ENCODE measurements at places on chromosomes 12 and 14.
A peak's percentile ranks its signal among the peaks of the same experiment; 100 is the strongest.

DNA sequence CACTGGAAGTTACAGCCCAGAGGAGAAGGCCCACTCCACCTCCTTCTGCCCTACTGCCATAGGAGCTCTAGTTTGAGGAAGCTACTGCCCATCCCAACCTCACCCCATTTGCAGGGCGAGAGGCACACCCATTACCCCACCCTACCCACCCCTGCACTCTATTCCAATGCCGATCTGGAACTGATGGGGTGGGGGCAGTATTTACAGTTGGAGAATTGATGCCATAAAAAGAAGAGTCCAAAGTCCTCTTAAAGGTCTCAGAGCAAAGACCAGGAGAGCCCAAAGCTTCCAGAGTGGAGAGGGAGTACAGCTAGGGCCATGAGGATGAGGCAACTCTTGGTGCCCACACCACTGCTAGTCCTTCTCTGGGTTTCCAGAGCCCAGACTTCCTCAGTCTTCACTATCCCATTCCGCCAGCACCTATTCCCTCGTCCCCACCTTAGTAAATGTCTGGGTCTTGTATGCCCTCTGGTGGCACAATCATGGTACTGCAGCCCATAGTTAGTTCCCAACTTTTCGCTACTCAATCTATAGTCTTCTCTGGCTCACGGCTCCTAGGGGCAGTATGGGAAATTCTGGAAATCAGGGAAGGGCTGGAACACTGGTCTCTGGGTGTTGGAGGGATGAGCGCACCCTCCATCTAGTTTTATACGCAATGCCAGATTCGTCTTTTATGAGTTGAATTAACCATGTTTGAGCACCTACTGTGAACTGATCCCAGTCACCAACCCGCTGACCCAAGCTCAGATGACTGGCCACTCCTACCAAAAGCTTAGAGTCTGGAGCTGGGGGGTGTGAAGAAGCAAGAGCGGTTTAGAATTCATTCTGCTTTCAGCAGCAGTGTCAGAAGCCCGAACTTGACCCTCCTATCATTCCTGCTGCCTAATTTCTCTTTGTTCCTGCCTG lies 6.9 kb upstream of the ADCY6 start:
- peak; percentile 75 for DNase-seq

DNA sequence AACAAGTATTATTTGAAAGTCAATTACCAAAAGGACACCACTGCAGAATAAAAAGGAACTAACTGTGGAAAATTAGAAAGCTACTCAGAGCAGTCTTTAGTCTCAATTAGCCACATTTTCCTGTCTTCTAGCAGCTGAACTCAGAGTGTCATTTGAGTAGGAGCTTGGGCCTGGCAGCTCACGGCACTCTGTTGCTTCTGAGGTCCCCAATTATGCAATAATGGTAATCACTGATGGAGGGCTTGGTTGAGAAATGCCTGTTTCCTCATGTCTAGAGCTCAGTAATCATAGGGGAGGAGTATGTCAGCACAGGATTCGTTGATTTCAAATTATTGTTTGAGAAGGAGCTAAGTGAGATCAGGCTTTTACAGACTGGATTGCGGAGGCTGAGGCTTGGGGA lies 108.6 kb downstream of the VRK1 start:
- DNase-seq = no peak

DNA sequence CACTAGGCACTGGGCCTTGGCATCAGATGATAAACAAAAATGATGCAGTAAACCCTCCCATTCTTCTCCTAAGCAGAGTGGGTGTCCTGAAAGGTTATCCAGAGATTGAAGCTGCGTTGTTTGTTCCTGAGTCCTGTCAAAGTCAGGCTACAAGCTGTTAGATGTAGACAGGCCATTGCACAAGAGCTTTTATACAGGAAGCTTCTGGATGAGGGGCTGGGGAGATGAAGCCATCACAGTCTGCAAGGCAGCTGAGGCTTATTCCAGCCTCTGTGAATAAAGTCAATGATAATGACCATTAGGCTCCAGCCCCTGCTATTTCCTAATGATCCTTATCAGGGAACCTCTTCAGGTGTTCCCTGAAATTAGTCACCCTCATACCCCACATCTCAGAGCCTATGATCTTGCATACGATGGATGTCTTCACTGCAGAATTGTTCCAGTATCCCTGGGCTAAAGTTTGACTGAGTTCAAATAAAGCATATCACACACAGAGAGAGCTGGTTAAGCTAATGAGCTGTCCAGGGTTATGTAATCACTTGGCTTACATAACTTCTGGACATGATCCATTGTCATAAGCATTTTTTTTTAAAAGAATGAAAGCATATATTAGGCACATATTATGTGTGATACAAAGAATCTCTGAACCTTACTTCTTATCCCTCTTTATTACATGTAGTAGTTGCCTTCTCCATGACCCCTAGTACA lies 337.1 kb upstream of the OR4E1 start:
- DNase-seq = no peak

GRCh38 chr14:96519970-96520369 lies 17.8 kb downstream of the PAPOLA start:
- DNase-seq = no peak

DNA sequence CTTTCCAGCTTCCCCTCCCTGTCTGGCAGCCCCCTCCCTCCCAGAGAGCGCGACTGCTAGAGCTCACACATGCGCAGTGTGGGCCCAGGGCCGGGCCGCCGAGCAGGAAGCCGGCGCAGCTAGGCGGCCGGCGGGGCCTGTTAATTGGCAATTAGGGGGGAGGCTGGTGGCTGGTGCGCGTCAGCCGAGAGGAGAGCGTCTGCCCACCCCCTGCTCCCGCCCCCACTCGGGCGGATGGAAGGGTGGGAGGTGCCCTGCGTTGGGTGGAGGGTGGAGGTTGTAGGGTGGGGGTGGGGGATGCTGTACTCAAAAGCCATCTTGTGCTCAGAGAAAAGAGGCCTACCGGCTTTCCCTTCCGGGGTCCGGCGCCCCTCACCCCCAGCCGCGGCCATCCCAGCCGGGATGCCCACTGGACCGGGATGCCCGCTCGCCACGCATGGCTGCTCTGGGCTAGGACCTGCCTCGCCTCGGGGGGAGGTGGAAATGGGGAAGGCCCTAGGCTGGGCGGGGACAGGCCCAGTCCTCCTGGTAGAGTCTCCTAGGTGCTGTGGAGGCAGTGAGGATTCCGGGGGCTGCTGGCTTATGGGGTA lies 9.2 kb downstream of the HOXC8 start:
- peak; percentile 33 for DNase-seq

DNA sequence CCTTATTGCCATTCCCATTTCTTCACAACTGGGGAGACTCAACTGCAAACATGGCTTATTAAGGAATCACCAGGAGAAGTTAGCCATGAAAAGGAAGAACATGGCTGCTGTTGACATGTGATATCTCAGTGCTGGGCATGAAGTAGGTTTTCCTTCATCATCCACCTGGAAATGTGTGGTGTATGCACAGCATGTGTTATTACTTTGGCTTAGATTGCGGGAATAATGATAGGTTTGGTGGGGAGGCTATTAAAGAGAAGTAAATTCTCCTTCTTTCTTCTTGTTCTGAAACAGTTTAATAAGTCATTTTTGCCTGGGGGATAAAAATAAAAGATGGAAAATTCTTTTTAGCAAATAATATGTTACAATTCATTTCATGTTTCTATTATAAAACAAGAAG lies 23.7 kb upstream of the CLEC14A start:
- DNase-seq = no peak

DNA sequence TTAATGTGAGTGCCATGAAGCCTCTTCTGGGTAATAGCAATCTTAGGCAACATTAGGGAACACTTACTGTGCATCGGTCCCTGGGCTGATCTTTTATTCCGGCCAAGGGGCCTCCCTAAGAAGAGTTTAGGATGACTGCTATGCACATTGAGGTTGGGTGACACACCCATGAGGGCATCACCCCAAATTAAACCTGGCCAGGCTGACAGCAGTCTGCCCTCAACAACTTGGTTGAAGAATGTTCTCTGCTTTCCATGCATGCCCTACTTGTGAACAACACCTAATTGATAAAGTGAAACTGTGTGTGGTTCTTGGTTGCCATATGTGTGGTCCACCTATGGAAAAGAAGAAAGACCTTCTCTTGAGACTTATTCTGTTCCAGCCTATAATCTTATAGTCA lies 1098.0 kb downstream of the BCL11B start:
- no peak for DNase-seq

DNA sequence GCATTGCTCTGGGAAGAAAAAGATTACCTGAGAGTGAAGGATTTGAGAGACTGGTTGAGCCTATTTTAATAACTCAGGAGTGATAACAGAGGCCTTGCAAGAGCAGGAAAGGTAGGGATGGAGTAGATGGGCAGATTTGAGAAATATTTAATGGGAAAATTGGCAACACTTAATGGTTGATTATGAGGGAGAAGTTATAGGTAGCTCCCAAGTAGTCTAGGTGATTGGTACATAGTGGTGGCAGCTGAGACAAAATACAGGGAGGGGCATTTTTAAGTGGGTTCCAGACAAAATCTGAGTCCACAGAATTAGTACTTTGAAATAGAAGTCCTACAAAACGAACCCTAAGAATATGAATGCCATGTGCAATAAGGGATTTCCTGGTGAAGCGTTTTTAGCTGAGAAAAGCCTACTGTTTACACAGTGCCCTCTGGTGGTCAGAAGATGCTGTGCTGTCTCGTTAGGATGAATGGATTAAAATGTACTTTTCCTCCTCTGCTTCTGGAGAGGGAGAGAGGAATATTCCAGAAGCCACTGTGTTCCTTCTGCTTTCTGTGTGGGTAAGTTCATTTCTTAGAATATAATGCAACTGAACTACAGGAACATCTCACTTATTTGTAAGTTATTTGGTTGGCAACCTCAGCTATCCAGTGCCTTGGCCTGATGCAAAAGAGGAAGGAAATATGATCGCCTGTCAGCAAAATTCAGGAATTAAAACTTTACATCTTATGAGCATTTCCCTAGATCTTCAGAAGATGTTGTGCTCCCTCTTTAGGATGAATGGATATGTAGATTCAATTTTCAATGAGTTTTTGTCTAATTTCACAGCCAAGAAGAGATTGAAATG lies 6.5 kb downstream of the ZBTB1 start:
- peak; percentile 73 for DNase-seq

- peak; percentile 92 for DNase-seq
Observed at GRCh38 chr12:25195056-25195971, at the start of the genes DNAI7 and ETFRF1. Gene DNAI7 (minus strand): TSS chr12:25195160. CDS start chr12:25195078, 82 bp downstream. Gene ETFRF1 (plus strand): TSS chr12:25195237. CDS start chr12:25203957, 8,720 bp downstream.

GRCh38 chr12:90999527-90999926 lies 5.2 kb downstream of the EPYC start:
- peak; percentile 34 for DNase-seq

GRCh38 chr14:33551963-33552362 lies 398.9 kb downstream of the EGLN3 start:
- no peak for DNase-seq

- DNase-seq = peak; percentile 62
Observed at GRCh38 chr14:67815573-67816225, 691 bp downstream of the ZFYVE26 start.

GRCh38 chr12:69779928-69780327 lies 41.3 kb downstream of the RAB3IP start:
- DNase-seq = peak; percentile 10

- DNase-seq = no peak
Observed at GRCh38 chr12:71492604-71493003, 53.0 kb downstream of the LGR5 start.

DNA sequence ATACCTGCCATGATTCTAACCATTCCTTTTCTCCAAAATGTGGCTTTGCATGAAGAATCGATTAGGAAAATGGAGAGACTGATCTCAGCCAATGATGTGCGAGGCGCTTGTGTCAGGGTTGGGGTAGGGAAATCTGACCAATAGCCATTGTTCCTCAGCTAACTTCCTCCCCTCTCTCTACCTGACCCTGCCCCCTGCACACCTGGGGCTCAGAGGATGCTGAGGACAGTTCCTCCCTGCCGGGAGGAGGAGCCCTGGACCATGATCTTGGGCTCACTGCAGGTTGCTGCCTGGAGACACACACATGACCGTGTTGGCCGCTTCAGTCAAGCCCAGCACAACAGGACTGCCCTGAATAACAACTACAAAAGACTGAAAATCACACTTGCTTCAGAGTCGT lies 119.8 kb upstream of the SFSWAP start:
- DNase-seq = no peak

GRCh38 chr14:105701456-105702274 lies 175.3 kb downstream of the TMEM121 start:
- DNase-seq = no peak

DNA sequence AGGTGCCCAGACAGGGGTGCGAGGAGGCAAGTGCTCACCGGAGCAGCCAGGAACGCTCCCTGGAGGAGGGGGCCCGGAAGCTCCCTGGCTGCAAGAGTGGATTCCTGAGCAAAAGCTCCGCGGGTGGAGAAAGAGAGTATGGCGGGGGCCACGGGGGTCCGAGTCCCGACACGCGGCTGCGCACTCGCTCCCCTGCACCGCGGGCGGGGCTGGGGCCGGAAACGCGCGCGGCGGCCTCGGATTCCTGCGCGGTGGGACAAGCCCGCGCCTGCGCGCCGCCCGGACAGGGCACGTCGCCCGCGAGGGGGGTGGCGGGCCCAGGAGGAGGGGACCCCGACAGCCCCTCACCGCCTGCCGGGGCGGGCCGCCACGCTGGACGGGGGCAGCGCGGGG lies 27.8 kb upstream of the GPR132 start:
- DNase-seq = peak; percentile 58

- no peak for DNase-seq
Observed at GRCh38 chr12:13085968-13086686, 17.3 kb downstream of the GSG1 start.

- DNase-seq = no peak
Observed at GRCh38 chr12:40597133-40597532, 95.1 kb upstream of the CNTN1 start.

GRCh38 chr12:52074971-52075724 lies 4.4 kb upstream of the SMIM41 start:
- peak; percentile 28 for DNase-seq

DNA sequence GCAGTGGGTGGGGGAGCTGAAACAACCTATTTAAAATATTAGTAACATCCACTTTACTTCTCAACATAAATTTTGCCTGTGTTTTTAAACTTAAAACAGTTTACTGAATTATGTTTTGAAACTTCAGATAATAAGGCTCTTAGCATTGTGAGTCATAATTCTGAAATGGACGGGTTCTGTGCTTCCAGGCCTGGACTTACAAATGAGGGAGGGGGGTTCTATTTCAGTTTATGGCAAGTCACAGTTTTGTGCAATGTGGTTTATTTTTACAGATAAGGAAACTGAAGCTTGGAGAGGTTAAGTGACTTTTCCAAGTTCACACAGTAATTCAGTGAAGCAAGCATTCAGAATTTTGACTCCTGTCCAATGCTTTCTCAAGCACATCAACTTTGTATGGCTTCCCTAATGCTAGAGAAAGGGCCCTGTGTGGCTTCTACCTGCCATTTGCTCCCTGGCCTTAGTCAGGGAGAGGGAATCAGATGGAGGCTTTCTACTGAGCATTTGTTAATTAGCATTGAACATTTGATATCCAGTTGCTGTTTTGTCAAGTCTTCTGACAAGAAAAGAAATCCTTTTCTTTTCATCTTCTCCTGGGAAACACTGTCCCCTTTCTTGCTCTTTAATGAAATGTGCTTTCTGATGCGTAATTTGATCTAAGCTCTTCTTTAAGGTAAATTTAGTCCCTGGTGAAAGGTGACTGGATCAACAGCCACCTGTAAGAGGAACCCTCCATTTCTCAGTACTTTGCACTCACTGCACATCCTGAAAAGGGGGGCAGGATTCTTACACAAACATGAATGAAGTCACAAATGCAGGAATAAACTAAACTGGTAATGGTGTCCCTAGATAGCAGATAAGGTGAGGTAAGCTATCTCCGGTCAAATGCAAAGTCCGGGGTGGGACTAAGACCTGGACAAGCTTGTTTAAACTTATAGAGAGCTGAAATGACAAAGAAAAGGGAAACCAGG lies 2.5 kb upstream of the SALL2 start:
- peak; percentile 52 for DNase-seq

Measured in IMR-90 (cell line).